ENCODE measurements at places on chromosomes 5 and 9.
A peak's percentile ranks its signal among the peaks of the same experiment; 100 is the strongest.

DNA sequence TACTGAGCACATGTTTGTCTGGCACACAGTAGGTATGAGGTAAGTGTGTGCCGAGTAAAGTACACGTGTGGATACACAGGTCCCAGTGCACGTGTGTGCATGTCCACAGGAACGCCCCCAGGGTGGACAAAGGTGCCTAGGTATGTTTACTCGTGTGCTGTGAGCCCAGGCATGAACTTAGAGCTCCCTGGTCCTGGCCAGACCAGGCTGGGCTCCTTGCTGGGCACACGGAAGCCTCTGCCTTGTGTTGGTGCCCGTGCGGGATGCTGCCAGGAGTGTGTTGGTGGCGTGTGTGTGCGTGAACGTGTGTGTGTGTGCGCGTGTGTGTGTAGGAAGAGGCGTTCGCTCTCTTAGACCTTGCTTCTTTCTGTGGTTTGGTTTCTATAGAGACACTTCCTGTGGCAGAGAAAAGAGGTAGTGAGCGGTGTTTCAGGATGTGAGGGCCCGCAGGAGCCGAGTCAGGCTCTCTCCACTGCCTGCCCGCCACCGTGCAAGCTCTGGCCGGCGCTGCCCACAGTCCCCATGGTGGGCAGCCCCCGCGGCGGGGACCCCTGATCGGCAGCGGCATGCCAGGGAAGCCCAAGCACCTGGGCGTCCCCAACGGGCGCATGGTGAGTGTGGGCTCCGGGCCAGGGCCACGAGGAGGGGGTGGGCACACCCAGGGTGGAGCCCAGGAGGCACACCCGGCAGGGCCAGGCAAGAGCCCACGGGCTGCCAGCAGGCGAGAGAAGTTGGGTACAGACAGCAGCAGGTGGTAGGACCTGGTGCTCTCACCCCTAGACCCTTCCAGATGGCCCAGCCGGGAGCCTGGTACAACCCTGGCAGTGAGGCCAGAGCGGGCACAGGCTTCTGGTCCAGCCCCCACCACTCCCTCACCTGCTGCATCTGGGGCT lies at the start of gene RGS14:
TSS of gene RGS14 (plus strand) at position 466 of the 893 bp plus-strand sequence. CDS start at position 567, 101 bp downstream.
- peak; percentile 51 for DNase-seq

DNA sequence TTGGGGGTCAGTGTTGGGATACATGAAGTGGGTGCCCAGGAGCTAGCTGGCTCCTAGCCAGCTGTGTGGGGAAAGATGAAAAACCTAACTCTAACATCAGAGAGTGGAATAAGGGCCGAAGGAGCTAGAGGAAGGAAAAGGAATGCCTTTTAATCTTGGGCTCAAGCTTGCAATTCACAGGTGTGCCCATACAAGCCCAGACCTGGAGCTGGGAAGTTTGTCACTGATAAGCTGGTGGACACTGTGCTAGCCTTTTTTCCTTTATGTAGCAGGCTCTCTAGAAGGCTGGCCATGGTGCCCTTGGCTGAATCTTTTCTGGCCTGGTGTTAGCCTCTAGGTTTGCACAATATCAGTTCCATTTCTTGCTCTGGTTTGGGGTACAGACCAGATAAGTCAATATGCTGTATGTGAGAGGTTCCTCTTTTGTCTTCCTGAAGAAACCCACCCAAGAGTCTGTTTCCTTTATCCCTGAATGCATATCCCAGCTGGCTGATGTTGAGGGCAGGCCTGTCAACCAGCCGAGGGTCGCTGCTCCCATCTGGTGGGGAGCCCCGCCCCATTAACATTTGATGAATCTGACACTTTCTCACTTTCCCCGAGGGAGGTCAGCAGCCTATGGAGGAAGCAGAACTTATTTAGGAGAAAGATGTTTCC lies 92.4 kb upstream of the CXCL14 start:
- no peak for DNase-seq

GRCh38 chr9:2657427-2657826 lies 35.8 kb downstream of the VLDLR start:
- DNase-seq = no peak

GRCh38 chr9:38289236-38289865 lies 103.2 kb upstream of the ALDH1B1 start:
- DNase-seq = no peak

- no peak for DNase-seq
Measured at GRCh38 chr5:99605904-99606303, 677.1 kb upstream of the CHD1 start.

GRCh38 chr5:84242286-84242685 lies 142.4 kb downstream of the EDIL3 start:
- DNase-seq = no peak

DNA sequence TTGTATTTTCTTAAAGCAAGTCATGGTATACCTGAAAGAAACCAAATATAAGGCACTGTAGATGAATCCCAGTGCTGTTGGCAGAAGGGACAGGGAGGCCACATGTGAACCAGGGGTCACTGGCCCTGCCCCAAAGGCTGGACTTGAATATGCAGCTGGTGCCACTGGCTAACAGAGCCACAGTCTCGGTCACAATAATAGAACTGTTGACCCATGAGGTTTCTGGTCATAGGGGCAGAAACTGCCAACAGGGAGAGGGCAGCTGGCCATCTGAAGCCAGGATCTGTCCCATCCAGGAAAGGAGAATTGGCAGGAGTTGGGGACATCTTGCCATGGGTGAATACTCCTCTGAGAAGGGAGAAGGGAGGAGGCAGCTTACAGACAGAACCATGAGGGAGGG lies 31.9 kb downstream of the PALM2AKAP2 start:
- no peak for DNase-seq

DNA sequence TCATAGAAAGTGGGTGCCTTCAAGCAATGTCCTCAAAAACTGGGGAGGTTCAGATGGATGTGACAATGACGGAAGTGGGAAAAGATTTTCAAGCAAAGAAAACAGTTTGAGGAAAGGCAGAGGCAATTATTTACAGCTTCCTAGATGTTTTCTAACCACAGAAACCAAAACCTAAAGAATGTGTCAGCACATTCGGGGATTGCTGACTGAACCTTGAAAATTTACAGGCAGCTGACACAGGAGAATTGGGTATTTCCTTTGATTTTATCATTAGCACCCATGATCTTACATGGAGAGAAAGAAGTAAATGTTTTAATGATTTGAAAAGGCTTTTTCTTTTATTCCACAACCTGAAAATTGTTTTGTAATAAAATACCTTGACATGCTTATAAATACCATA lies 369.0 kb downstream of the ACTL7B start:
- DNase-seq = no peak

DNA sequence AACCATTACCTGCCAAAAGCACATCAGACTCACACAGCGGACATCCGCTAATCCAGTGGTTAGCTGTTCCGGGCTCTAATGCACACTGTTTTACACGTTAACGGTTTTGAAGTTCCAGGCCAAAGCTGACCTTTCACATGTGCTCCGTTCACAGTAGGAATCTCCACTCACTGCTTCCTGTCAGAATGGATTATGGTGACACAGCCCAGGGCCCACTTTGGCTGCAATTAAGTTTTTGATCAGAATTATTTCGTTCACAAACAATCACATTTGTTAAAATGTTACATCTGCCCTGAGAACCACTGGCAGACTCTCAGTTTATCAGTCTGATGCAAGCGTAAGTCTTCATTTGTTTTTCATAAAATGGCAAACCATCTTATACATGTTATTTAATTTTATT lies 30.2 kb upstream of the CATSPER3 start:
- no peak for DNase-seq

DNA sequence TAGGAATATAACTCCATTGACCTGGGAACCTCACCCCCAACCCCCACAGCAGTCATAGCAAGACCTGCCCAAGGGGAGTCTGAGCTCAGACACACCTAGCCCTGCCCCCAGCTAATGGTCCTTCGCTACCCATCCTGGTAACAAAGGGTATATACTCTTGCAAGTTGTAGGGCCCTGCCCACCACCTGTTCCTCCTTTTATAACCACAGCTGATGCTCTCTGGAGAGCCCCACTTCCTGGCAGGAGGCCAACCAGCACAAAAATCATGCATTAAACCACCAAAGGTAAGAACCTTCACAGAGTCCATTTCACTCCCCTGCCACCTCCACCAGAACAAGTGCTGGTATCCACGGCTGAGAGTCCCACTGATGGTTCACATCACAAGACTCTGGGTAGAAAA lies 1195.3 kb upstream of the SEMA6A start:
- no peak for DNase-seq

- no peak for DNase-seq
Measured at GRCh38 chr5:96651047-96651446, 11.1 kb upstream of the CAST start.

- DNase-seq = no peak
Measured at GRCh38 chr5:60483050-60483449, 216.9 kb downstream of the DEPDC1B start.

DNA sequence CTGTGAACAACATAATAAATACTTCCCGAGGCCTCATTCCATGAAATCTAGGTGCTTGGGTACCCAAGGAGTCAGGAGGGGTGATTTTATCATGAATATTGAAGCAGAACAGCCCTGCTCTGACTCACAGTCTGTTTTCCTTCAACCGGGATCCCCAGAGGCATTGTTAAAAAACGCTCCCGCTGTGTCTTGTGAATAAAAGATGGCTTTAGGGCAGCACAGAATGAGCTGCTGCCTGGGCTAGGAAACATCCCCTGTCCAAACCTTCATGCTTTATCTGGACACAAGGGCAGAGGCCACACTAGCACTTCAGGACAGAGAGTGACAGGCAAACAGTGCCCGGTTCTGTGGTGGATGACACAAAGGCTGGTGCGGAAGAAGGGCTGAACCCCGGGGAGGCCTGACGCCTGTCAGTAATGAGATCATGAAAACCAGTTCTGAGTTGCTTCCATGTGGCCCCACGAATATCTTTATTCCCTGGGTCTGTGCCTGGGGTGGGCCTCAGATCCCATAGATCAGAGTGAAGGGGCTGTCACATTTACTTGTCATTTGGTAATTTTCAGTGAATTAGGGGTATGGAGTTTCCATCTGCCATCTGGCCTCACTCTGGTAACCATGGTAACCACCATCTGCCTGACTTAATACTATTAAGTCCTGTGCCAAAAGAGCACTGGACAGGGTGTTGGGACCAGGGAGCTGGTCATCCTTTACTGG lies 2.6 kb downstream of the IGFBPL1 start:
- no peak for DNase-seq

- no peak for DNase-seq
Measured at GRCh38 chr5:94045839-94046782, 304.7 kb upstream of the POU5F2 start.
